Activated T-cell treated with anti-CD3 and anti-CD28 coated beads for 4 hours (primary cell): ENCODE measurements at places on chromosomes 5 and 9.

GRCh38 chr5:97496037-97496436 is 313.0 kb upstream of the RIOK2 start:
- no peak for DNase-seq

- DNase-seq, result no peak
These were observed 122.0 kb downstream of the DRD1 start for GRCh38 chr5:175321927-175322532.

DNA sequence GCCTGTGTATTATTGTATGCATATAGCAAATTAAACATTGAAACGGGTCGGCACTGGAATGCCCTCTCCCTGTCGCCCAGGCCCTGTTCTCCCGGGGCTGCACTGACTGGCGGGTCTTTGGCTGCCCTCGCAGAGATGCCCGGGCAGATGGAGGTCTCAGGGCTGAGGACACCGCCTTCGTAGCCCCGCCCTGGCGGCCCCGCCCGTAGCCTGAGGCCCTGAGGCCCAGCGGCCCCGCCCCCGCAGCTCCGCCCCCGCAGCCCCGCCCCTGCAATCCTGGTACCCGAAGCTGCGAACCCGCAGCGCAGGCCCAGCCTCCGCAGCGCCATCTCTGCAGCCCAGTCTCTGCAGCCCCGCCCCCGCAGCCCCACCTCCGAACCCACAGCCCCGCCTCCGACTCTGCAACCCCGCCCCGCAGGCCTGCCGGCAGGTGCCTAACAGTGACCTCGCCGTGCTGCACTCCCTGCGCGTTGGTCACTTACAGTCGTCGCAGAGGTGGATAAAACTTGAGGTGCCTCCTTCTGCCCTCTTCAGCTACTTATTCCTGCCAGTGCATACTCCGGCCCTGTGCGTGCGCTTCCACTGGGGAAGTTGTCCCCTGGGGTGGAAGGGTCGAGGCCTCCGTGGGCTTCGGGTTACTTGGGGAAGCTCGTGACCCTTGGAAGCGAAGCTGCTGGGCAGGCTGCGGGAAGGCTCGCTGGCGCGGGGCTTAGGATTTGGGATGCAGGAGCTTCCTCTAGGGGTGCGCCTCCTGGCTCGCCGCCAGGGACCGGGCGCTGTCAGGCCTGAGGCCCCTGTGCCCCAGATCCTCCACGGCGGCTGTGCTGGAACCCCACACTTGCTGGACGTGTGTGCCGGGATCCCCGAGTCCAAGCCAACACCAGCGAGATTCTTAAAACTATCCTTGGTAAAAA is 72.3 kb downstream of the ICE1 start:
- peak; percentile 79 for DNase-seq

DNA sequence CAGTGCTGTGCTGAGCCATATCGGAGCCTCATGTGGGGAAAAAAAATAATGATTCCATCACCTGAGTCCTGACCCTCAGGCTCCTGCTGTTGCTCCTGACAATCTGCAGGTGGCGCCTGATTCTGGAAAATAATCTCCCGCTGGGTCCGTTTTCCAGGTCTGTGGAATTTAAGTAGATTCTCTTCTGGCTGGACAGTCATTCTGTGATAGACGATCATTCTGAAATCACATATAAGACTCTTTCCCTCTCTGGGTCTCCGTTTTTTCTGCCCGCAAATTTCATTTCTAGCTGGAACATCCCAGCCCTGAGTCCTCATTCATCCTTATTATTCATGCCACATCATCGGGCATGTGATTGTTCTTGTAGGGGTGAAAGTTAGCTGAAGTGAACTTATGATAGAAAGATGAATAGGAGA is 22.1 kb upstream of the STXBP1 start:
- DNase-seq, result no peak

- no peak for DNase-seq
These were observed 76.4 kb upstream of the CKMT2 start for GRCh38 chr5:81156732-81157131.

DNA sequence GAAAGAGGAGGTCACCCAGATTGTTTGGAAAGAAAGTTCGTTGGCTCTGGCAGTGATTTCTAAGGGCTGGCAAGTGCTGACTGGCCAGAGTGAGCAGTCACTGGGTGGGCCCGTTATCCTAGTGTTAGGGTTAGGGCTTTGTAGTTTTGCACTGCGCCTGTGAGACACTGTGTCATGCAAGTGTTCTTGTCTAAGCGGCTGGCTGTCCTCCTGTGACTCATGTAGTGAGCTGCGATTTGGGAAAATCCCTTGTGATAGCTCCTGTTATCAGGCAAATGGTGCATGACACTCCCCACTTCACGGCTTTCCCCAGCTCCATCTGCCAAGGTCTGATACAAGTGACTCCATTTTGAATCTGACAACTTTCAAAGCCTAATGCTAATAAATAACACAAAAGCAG is 526.0 kb upstream of the ADAMTS16 start:
- DNase-seq, result no peak

- DNase-seq, result no peak
These were observed 119.4 kb upstream of the ACO1 start for GRCh38 chr9:32265037-32265436.

DNA sequence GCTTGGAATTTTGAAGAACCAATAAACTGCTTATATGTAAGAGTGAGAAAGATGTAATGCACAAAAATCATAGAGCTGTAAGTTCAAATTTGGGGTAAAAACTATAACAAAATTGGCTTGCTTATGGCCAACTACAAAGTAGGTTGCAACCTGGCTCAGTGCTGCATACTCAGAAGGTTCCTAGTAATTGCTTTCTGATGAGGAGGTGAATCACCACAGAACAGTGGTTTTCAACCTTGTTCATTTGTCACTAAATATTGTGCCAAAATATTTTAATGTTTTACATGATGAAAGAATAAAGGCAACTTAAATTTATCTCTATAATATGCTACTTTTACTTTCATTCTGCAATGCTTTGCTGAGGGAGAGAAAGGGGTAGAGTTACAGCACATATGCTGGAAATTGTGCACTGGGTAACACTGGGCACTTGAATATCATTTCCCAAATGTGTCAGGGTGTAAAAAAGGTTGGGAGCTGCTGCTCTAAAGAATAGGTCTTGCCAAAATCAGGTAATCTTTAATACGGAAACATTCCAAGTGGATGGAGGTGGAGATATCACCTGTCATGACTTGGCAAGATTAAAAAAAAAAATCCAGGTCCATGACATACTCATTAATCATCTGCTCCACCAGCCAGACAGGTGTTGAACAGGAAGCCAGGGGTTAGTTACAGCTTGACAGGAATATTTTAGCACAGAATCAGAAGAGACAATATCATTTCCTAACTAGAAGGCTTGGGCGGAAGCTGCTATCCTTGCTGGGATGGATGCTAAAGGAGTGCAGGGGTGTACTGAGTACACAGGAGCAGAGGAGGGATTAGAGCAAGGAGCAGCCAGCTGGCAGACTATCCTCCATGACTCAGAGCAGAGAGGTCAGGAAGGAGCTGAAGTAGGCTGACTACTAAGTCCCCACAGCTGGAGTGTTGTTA is 34.6 kb upstream of the CCL21 start:
- no peak for DNase-seq

- no peak for DNase-seq
These were observed 46.7 kb downstream of the PRLR start for GRCh38 chr5:35183556-35183955.

- no peak for DNase-seq
These were observed 394.0 kb downstream of the CETN3 start for GRCh38 chr5:90015584-90016018.

GRCh38 chr5:176875783-176876505 is 23.2 kb downstream of the HK3 start:
- DNase-seq, result no peak

DNA sequence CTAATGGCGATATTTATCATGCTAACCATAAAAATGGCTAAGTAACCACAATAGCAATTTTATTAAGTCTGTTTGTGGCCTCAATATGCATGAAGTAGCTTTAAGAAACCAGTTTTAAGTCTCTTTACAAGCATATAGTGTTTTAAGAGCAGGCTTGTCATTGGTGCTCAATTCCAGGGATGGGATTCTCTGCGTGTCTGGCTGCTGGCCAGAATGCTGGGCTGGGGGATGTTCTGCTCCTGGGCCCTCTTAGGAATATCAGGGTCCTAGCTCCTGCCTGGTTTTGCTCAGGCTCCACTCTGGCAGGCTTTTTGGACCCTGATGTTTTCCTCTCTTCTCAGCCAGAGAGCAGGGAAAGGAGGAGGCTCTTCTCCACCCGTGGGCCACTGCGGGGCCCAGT is 127.2 kb downstream of the PDE8B start:
- DNase-seq, result no peak
